ENCODE measurements at places on chromosomes 2 and 18.

DNA sequence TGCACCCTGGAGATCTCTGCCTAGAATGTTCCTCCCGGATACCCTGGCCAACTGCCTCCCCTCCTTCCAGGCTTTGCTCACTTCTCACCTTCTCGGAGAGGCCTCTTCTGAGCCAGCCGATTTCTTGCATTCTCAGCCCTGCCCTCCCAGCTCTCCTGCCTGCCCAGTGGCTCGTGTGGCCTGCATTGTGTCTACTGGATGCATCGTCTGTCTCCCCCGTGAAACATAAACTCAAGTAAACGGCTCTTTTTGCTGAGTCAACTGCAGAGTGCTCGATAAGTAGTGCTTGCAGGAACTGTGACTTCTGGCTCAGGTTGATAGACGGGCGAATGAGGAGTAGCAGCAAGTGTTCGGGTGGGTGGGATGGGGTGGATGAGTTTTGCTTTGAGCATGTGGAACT is 112.5 kb upstream of the ODC1 start:
- no peak for DNase-seq

GRCh38 chr2:235924675-235925063 is 243.5 kb downstream of the GBX2 start:
- no peak for DNase-seq

DNA sequence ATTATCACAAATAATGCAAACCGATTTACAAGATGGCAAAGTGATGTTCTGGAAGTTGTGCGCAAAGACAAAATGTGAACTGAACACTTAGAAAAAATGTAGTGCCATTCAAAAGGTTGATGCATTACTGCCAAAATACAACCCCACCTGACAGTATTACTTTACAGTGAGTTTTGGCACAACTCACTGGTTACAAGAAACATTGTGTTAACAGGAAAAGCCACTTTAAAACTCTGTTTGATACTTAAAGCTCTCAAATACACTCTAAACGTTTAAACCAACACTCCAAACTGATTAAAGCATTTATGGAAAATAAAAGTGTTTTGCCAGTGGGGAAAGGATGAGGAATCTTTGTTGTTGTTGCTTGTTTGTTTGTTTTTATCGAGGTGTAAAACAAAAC is 173.4 kb upstream of the SATB2 start:
- no peak for DNase-seq

- DNase-seq = no peak
These were observed 45.4 kb downstream of the GORASP2 start for GRCh38 chr2:170974304-170974993.

GRCh38 chr2:221330436-221330835 is 241.7 kb downstream of the EPHA4 start:
- DNase-seq = no peak

DNA sequence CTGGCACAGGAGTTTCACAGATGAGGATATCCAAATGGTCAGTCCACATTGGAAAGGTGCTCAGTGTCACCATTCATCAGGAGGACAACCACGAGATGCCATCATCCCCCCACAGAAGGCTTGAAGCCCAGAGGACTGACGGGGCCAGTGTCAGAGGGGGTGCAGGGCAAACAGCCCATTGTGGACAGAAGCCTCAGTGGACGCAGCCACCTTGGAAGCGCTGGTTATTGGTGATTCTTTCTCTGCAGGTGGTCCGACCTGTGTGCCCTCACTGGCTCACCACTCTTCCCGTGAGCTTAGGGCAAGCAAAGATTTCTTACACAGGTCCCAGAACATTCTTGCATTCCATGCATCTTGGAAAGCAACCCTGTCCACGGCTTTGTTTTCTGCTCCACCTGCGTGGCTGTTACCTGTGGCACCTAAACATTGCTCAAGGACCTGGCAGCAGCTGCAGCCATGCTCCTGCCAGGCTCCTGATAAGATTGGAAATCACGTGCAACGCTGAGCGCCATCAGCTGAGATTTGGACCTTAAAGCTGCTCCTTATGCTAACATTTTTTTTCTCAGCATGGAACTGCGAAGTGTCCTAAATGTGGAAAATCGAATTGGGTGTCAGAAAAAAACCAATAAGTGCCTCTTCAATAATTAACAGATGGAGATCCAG is 110.9 kb upstream of the CTDP1 start:
- no peak for DNase-seq

DNA sequence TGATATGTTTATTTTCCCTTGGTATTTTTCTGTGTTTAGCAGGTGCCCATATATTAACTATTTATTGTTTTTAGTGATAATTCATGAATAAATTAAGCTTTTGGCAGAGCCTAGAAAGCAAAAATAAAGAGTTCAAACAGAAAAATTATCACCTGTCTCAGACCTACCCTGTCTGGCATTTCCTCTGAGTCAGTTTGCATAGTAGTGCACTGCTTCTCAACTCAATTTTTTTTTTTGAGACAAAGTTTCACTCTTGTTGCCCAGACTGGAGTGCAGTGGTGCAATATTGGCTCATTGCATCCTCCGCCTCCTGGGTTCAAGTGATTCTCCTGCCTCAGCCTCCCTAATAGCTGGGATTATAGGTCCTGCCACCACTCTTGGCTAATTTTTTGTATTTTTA is 793.9 kb downstream of the SUCLG1 start:
- no peak for DNase-seq
